ENCODE measurements at places on chromosomes 5 and 9.

GRCh38 chr5:124132843-124133242 lies 613.6 kb downstream of the ZNF608 start:
- no peak for DNase-seq

- no peak for DNase-seq
These were observed 2.3 kb downstream of the DIRAS2 start for GRCh38 chr9:90640361-90640760.

DNA sequence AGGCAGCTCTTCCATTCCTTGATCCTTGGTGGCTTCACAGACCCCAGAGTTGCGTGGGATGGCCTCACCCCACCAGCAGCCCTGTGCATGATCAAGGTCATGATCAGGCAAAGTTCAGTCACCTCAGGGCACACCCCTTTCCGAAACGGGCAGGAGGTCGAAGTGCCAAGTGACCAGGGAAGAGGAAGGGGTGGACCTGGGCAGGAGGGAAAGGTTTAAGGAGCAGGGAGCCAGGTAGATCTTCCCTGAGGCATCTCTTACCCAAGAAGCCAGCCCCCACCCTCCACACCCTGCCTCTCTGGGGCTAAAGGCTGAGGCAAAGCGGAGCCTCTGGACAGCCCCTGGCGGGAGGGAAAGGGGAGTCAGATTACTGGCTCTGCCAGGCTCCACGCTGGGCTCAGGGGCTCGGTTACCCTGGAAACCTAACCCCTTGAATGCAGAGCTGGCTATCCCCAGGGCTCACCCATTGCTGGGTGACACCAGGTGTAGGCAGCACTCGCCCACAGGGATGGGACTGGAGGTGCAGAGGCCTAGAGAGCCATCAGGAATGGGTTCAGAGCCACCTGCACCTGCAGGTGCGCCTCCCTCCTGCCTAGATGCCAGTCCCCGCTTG lies 3.6 kb downstream of the MGAT4B start:
- no peak for DNase-seq

GRCh38 chr5:167217097-167217743 lies 1074.2 kb upstream of the WWC1 start:
- DNase-seq = no peak

DNA sequence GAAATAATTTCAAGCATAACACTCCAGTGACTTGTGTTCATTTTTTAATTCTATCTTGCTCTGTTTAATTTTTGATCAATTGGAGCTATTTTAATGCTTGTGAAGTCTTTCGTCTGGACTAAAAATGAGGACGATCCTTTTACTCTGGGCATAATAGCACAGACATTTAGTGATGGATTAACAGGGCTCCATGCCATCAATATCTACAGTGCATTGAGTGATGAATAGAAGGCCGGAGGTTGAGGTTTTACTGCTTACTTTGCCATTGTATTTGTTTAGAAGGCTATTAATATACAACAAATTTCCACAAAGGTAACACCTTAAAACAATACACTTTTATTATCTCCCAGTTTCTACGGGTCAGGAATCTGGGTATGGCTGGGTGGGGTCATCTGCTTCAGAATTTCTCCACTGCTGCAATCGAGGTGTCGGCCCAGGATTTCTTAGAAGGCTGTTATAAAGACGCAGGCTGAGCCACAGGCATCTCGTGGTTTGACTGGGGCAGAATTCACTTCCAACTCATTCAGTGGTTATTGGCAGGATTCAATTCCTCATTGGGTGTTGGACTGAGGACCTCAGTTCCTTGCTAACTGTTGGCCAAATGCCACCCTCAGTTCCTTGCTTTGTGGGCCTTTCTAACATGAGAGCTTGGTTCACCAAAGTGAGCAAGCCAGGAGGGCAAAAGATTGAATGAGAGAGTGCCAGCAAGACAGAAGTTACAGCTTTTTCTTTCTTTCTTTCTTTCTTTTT lies 265.4 kb upstream of the VLDLR start:
- DNase-seq = no peak

GRCh38 chr5:59058969-59059687 lies 476.3 kb downstream of the RAB3C start:
- no peak for DNase-seq

DNA sequence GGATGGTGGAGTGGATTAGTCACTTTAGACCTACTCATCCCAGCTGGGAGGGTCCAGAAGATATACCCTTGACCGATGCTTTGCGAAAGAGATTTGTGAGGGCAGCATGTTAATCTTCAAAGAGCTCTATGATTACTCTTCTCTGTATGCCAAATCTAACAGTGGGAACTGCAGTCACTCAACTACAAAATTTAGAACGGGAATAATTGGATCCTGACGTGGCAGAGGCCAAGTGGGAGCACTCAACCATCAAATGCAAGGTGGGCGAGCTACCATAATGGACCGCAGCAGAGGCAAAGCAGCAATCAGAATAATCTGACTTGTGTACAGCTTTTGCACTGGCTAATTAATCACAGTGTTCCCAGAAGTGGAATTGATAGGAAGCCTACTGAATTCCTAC lies 20.4 kb downstream of the NSA2 start:
- DNase-seq = no peak

DNA sequence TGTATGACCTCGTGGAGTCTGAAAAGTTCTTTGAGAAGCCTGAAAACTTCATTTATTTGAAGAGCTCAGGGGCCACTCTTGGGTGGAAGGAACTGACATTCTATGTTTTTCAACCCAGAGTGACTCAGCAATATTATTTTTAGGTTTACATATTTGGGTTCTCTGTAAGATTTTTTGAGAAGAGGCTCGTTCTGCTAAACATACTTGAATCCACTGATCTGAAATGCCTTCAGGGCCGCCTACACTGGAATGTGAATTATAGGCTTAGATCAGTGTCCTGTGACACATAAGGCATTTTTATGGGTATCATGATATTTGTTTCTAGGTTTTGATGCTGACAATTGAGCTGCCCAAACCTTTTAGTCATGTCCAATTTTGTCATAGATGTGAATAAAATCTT lies 86.2 kb downstream of the PSAT1 start:
- DNase-seq = no peak

DNA sequence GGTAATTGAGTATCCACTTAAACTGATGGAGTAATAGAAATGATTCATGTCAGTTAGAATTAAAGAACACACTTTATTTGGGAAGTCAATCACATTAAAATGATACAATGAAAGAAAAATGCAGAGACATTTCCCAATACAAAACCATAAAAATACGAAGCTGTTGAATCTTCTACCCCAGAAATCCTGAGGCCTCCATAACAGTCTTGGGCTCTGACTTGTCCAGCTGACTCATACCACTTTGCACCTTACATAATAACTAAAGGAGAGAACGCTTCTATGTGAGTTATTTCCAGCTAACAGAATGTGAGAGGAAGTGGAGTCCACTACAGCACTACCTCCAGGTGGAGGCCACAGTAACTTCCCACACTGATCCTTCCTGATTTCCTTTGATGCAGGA lies 305.0 kb downstream of the MRPS30 start:
- no peak for DNase-seq

- DNase-seq = no peak
These were observed 245.7 kb downstream of the PSAT1 start for GRCh38 chr9:78542491-78543181.

DNA sequence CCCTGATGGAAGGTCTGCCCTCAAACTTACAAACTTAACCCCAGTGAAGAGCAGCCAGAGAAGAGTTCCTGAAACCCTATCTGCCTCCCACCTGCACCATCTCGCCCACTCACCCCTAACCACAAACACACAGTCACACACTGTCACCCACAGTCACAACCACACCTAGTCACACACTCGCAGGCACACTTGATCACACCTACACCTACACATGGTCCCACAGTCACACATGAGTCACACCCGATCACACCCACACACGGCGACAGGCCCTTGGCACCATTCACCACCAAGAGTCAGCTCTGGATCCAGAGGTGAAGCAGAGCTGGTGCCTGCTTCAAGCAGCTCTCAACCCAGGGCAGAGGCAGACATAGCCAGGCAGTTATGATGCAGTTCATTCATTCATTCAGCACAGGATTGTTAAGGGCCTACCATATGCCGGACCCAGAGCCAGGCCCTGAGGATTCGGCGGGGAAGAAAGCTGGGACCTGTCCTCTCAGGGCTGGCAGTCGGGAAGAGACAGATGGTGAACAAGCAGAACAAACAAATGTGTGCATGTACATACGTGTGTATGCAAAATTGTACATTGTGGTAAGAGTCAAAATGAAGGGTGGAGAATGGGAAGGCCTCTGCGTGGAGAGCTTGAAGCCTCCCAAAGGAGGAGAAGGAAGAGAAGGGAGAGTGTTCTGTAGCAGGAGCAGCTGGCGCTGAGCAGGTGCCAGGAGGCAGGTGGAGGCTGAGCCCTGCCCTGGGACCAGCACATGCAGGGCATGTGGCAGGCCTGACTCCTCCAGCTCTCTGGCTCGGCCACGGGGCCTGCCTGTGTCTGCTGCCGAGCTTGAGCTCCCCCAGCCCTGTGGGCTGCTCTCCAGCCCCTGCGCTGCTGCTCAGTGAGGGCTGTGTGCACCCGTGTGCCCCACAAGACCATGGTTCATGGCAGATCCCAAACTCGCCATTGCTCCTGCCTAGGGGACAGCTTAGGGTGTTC lies 6.4 kb downstream of the TSPAN17 start:
- no peak for DNase-seq

GRCh38 chr9:113564498-113565237 lies 101.1 kb downstream of the RGS3 start:
- peak; percentile 60 for DNase-seq

- peak; percentile 51 for DNase-seq
These were observed 84.6 kb downstream of the PAPPA start for GRCh38 chr9:116238225-116238624.

- no peak for DNase-seq
These were observed 21.3 kb downstream of the NAIF1 start for GRCh38 chr9:128045831-128046230.

- no peak for DNase-seq
These were observed 56.7 kb upstream of the EQTN start for GRCh38 chr9:27353474-27354229.

- DNase-seq = no peak
These were observed 126.9 kb downstream of the PALM2AKAP2 start for GRCh38 chr9:109906766-109907382.

DNA sequence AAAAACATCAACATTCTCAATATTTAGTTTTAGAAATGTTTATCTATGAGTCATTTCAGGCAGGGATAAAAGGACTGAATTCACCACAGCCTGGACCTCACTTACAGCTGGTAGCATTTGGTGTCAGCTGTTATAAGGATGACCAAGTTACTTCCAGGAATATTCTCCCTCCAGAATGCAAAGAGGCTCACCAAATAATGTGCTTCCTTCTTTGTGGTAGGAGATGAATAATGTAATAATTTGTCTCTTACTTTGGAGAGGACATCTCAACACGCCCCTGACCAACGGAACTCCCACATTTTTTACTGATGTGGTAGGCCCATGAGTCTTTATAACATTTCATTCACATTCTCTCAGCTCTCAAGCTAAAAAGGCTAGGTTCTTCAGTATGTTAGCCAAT lies 825.9 kb upstream of the GRAMD2B start:
- no peak for DNase-seq

- DNase-seq = no peak
These were observed 203.2 kb downstream of the DMRT2 start for GRCh38 chr9:1253064-1253979.

- no peak for DNase-seq
These were observed 205.9 kb downstream of the EFNA5 start for GRCh38 chr5:107464876-107465275.

GRCh38 chr5:18828351-18828750 lies 1159.6 kb downstream of the CDH18 start:
- no peak for DNase-seq

- peak; percentile 20 for DNase-seq
These were observed 109.1 kb upstream of the RPS23 start for GRCh38 chr5:82387001-82387818.

DNA sequence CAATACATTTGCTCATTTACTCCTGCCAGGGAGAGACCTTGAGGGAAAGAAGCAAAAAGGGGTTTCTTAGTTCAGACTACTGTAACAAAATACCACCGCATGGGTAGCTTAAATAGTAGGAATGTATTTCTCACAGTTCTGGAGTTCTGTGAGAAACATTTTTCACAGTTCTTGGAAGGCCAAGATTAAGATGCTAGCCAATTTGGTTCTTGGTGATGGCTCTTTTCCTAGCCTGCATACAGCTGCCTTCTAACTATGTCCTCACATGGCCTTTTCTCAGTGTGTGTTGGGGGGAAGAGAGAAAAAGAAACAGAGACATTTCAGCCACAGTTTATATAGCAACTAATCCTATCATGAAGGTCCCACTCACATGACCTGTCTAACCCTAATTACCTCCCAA lies 1644.7 kb upstream of the C9orf72 start:
- DNase-seq = no peak

DNA sequence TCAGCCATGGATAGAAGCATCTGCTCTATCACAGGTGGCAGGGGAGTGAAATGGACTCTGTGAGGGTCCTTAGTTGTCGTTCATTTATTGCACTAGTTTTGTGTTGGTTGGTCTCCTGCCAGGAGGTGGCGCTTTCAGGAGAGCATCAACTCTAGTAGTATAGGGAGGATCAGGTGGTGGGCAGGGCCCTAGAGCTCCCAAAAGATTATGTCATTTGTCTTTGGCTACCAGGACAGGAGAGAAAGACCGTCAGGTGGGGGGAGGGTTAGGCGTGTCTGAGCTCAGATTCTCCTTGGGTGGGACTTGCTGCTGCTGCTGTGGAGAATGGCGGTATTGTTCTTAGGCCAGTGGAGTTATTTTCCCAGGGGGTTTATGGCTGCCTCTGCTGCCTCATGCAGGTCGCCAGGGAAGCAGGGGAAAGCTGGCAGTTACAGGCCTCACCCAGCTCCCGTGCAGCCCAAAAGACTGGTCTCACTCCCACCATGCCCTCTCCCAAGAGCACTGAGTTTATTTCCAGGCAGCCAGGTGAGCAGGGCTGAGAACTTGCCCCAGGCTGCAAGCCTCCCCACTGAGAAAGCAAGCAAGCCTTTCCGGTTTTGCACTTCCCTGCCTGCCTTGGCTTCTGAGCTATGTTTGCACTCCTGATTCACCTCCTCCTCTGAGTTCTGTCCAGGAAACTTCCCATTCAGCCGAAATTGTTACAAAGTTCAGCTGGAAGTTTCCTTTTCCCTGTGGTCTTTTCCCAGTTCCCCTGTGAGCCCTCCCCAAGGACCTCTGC lies 317.3 kb downstream of the TAF11L14 start:
- no peak for DNase-seq

- DNase-seq = no peak
These were observed 32.6 kb downstream of the CSNK1A1 start for GRCh38 chr5:149518620-149519019.

DNA sequence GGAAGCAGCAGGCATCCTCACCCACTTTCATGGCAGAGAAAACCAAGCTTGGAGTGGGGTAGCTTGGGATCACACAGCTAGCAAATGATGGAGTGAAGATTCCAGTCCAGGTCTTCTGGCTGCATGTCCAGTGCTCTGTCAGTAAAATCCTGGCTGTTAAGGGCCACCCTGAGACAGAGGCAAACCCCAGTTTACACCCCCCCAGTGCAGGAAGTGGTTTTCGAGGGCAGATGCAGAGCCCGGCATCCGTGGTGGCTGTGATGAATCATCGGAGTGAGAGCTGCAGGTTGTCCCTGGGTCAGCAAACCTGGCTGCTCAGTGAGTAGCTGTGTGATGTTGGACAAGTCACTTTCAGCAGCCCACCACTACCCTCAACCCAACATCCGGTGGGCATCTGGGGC lies 115.4 kb downstream of the RGS3 start:
- peak; percentile 68 for DNase-seq

GRCh38 chr5:74107899-74108298 lies 481.9 kb downstream of the ARHGEF28 start:
- no peak for DNase-seq

All from fibroblast of the conjunctiva (primary cell).